ENCODE measurements at places on chromosomes 3 and 15.

DNA sequence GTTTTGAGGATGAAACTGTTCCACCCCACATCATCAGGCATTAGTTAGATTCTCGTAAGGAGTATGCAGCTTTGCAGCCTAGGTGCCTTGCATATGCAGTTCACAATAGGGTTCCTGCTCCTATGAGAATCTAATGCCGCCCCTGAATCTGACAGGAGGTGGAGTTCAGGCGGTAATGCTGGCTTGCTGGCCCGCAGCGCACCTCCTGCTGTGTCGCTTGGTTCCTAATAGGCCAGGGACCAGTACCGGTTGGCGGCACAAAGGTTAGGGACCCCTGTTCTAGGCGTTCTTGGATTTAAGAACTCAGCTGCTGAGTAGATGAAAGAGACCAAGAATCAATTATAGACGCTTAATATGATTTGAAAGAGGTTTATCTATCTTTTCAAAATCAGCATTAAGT is 595.4 kb downstream of the CADM2 start:
- DNase-seq, result no peak

- DNase-seq, result peak; percentile 99
Observed at GRCh38 chr3:65170390-65171042, 482.7 kb upstream of the ADAMTS9 start.

DNA sequence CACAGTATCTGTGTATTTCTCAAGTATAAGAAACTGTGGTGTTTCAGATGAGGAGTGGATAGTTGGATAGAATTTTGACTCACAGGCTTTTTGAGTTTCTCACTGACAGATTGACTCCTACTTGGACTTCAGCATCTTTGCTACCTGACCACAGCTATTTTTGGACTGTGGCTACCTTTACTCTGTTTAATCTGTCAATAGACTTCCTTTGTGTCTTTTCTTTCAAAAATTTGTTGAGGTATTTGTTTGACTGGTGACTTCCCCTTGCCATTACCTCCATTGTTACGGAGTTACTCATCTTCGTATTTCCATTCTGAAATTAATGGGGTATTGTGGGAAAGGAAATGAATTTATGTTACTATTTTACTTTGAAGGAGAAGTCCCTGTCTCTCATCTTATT is 123.8 kb downstream of the AGBL1 start:
- no peak for DNase-seq

DNA sequence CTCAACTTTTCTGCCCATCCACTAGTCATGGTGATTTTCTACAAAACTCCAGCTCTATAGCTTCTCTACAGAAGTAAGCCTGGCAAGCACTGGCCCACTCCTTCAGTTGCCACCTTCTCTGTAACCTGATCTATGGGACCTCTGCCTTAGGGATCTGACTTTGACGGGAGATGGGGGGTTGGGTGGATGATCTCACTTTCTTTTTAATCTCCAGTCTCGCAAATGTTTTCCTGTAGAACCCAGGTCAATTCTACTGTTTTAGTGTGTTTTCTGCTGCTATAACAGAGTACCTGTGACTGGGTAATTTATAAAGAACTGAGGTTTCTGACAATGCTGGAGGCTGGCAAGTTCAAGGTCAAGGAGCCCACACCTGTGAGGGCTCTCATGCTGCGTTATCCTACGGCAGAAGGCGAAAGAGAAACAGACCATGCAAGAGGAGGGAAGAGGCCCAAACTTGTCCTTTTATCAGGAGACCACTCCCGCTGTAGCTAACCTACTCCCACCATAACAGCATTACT is 189.9 kb upstream of the THRB start:
- DNase-seq, result no peak

DNA sequence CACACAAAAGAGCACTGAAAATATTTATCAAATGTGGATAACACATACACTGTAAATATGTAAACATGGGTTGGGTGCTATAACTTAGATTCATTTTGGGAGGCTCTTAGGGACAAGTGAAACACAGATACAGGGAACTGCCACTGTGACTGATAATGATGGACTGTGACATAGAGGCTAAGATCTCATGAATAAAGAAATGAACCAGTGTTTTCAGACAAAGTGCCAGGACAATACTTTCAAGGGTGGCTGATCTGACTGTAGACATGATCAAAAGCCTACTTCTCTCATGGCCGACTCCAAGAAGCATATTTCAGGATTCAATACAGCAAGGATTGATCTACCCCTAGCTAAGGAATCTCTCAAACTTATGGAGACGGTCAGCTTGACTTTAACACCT is 353.8 kb downstream of the FGF12 start:
- DNase-seq, result no peak

GRCh38 chr15:89629829-89630228 is 25.4 kb downstream of the KIF7 start:
- DNase-seq, result no peak

- DNase-seq, result no peak
Observed at GRCh38 chr15:68504681-68505170, 72.8 kb upstream of the ITGA11 start.

DNA sequence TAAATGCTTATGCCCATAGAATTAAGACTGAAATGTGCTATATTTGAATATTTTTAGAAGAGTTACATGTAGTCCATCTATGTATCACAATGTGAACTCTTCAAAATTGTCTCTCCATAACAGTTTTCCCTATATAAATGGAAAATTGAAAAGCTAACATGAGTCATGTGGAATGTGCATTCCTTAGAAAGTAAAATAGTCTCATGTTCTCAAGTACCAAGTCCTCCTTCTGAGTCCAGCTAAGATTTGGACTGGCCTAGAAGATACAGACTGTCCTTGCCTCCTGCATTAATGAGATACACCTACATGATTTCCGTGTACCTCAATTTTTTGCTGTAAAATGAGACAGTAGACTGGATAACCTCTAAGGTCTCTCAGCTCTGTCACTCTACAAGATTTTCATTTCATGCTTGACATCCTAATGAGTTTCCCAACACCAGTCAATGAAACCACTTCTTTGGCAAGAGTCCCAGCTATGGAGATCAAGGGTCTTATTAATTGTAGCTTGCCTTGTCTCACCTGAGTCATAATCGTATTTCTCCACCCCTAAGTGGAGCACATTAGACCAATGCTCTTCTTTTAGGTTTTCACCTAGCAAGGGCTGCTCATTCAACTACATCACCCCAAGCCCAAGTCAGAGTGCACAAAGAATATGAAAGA is 350.6 kb upstream of the IL12A start:
- DNase-seq, result no peak

GRCh38 chr3:152892446-152892845 is 57.5 kb downstream of the P2RY1 start:
- no peak for DNase-seq

DNA sequence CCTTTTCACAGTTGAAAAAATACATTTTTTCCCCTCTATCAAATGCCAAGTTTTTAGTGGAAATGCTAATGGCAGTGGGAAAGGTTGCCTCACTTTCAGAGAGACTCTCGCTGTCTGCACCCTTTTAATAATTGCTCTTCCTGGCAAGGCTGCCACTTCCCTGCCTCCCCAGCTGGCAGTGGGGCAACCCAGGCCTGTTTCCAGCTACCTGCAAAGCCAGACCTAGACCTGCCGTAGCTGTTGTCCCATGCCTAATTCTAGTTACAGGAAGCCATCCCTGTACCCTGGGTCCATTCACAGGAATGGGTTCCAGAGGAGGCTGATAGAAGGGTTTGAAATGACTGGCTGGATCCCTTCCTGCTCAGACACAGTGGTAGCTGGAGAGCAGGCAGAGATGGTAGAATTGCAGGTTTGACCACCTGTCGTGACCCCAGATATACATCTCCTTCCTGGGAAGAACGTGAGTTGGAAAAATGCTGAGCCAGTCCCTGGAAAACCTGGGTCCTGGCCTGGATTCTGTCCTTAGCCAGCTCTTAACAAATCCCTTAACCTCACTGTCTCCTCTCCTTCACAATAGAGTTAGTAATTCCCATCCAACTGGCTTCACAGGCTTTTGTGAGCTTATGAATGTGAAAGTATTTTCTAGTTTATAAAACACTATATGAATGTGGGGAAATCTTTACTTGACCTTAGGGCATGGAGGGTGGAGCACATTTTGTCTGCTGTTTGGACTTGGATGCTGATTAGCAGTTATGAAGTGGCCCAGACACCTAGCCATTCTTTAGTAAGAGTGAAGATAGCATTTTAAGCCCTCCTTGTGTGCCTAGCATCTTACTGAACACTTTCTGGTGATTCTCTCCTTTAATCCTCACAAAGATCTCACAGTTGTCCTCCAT is 12.9 kb upstream of the ALPK3 start:
- no peak for DNase-seq

DNA sequence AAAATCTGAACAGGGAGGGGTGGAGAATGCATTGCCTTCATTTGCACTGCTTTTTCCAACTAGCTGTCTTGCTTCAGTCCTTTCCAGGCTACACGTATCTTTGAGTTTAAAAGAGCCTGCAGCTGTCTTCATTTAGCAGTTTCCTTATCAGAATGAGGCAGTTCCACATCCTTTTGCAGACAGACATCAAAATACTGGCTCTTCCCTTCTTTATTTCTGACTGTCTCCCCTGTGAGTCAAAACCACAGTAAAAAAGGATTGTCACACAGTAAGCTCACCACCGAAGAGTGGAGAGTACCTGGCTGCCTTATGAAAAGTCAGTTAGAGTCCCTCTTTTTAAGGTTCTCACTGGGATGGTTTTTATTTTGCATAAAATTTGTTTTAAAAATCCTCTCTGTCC is 205.5 kb upstream of the CD96 start:
- no peak for DNase-seq

GRCh38 chr3:28134792-28135375 is 106.5 kb upstream of the CMC1 start:
- no peak for DNase-seq

- DNase-seq, result no peak
Observed at GRCh38 chr15:85504749-85505676, 124.6 kb downstream of the AKAP13 start.

DNA sequence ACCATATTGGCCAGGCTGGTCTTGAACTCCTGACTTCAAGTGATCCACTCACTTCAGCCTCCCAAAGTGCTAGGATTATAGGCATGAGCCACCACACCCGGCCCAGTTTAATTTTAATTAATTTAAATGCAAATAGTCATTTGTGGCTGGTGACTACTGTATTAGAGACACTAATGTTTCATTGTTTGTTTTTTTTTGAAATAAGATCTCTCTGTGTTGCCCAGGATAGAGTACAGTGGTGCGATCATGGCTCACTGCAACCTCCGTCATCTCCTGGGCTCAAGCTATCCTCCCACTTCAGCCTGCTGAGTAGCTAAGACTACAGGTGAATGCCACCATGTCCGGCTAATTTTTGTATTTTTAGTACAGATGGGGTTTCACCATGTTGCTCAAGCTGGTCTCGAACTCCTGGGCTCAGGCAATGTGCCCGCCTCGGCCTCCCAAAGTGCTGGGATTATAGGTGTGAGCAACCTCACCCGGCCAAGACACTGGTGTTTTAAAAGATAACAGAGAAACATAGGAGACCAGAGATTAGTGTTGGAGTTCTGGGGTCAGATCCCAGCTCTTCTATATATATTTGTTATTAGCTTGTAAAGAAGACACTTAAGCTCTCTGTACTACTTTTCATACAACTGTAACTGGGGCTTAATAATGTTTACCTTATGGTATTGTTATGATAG is 34.5 kb upstream of the RAB11A start:
- no peak for DNase-seq

GRCh38 chr3:46094506-46094905 is 67.2 kb upstream of the XCR1 start:
- no peak for DNase-seq

DNA sequence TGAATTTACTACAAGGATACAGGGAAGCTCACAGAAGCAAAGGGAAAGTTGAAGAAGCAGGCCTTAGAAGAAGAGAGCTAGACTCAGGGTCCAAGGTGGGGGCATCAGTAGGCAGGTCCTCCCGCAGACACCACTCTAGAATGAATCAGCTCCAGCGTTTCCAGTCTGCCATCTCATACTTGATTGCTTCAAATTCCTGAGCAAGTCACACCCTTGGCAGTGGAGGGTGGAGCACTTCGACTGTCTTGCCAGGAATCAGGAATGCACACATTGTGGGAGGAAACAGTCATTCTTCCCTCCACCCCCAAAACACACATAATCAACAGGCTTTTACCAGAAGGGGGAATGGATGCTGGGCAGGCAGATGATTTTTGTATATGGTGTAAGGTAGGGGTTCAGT is 78.5 kb downstream of the CHCHD6 start:
- no peak for DNase-seq

DNA sequence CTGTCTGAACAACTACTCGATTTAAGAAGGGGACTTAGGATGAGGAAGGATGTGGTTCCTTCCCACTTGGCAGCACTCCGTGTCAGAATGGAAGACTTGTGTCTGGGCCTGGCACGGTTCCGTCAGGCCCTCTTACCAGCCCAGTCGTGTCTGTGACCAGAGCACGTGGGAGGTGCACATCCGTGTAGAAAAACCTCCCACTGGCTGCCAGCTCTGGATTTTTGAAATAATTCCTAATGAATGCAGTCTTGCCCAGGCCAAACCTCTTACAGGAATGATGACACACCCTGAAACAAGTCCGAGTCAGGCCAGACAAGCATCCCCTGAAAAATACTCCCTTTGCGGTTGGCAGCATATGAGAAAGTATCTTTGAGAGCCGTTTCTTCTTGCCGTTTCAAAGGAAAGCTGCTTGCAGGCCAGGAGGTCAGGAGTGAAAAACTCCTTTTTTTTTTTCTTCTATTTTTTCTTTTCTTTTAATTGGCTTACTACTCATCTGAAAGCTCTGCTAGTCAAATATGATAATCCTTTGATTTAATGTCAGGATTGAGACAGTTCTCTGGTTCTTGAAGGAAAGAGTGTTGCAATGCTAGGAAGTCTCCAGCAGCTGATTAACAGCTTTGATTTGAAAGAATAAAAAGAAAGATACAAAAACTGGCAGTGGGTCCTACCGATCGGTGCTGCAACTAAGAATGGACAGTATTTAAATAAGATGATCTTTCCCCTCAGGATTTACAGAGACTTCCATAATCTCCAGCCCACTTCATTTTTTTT is 19.8 kb downstream of the IL1RAP start:
- peak; percentile 74 for DNase-seq

DNA sequence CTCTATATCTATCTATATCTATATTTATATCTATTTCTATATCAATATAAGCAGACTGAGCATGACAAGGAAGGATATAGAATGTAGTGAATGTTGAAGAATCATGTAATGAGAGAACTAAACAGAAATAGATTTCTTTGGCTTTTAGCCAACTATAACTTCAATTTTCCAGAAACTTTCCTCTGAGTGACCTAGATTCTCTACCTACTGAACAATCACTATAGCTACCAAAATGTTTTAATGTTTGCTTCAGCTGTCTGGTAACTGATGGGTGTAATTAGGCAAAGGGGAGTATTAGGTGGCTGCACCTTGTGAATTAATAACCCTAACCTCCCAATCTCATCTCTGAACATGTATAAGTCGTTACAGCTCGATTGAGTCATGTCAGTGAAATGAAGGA is 76.4 kb upstream of the ROBO1 start:
- DNase-seq, result no peak

Data from coronary artery (tissue), 2 donors.